Stimulated activated CD8-positive, alpha-beta memory T cell treated with anti-CD3 and anti-CD28 coated beads, Interleukin-12 subunit alpha, Interleukin-12 subunit beta, amount 100 ng/mL, for 4 hours (primary cell): ENCODE measurements at places on chromosomes 2 and 18.

- no peak for DNase-seq
Measured at GRCh38 chr18:56615738-56616520, 22.5 kb downstream of the TXNL1 start.

- no peak for DNase-seq
Measured at GRCh38 chr2:149824136-149824535, 236.6 kb upstream of the MMADHC start.

DNA sequence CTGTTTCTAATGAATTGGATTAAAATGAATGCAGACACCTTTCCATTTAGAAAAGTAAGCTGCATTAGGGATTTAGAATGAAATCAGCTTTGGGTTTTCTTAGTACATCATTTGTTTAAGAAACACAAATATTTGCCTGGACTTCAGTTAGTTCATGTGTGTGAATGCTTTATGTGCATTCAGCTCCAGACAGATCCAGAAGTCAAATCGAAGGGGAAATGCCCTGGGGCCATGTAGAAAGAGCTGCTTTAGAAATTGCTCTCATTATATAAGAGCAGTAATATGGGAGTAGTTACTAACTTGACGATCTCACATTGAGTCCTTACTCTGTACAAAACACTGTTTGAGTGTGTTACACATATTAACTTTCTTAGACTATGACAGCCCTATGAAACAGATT, 88.0 kb upstream of the TTC39C start:
- no peak for DNase-seq

GRCh38 chr2:177568893-177569292, 176.3 kb downstream of the AGPS start:
- DNase-seq: no peak

DNA sequence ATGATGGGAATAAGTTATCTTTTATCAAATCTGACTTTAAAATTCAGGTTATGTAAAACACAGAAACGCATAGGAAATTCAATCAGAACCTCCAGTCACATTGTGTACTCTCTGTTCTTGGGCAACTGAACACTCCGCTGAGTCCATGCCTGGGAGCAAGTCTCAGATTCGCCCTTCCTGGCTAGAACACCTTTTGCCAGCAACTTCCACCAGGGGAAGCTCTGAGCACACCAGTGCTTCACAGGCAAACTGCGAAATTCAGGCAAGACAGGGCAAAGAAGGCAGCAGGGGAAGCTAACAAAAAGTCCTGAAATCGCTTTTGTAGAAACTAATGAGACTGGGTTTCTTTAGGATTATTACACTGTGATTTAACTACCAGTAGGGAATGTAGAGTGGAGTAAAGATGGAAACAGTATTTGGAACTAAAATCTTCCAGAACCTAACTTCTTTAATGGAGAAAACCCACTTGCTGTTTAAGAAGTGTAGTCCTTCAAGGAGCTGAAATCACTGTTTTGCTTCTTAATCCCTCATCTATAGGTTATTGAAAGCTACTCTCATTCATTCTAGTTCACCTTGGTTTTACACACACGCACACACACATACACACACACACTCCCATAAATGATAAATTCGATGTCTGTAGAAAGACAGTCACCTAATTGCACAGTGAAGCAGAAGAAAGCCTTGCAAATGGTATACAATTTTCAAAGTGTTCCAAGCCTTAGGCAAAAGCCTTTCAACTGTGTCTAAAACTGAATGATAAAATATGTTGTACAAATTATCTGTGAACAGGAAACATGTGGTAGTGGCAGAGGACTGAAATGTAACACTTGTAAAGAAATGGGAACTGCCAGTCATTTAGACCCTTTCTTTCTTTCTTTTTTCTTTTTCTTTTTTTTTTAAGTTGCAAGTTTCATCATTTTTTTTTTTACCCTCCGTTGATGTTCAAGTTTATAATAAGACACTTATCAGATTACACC, 214.5 kb downstream of the TMEM182 start:
- DNase-seq: no peak

DNA sequence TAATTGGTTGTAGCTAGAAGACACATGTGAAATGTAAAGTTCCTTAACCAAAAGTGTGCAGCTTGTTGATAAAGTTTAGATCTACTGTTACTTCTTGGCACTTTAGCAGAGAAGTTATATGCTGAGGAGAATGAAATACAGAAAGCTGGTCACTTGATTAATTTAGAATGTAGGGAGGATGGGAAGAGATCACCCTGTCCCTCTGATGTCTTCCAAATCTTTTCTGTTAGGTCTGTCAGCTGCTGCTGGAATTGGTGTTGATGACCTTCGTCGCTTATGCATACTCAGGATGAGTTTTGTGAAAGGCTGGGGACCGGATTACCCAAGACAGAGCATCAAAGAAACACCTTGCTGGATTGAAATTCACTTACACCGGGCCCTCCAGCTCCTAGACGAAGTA, 48.0 kb downstream of the SMAD4 start:
- DNase-seq: no peak

- DNase-seq: no peak
Measured at GRCh38 chr2:64626963-64627760, 26.6 kb downstream of the SERTAD2 start.

- DNase-seq: no peak
Measured at GRCh38 chr2:121450301-121450700, 80.4 kb upstream of the RNU4ATAC start.

- no peak for DNase-seq
Measured at GRCh38 chr2:66478299-66478698, 43.4 kb downstream of the MEIS1 start.

DNA sequence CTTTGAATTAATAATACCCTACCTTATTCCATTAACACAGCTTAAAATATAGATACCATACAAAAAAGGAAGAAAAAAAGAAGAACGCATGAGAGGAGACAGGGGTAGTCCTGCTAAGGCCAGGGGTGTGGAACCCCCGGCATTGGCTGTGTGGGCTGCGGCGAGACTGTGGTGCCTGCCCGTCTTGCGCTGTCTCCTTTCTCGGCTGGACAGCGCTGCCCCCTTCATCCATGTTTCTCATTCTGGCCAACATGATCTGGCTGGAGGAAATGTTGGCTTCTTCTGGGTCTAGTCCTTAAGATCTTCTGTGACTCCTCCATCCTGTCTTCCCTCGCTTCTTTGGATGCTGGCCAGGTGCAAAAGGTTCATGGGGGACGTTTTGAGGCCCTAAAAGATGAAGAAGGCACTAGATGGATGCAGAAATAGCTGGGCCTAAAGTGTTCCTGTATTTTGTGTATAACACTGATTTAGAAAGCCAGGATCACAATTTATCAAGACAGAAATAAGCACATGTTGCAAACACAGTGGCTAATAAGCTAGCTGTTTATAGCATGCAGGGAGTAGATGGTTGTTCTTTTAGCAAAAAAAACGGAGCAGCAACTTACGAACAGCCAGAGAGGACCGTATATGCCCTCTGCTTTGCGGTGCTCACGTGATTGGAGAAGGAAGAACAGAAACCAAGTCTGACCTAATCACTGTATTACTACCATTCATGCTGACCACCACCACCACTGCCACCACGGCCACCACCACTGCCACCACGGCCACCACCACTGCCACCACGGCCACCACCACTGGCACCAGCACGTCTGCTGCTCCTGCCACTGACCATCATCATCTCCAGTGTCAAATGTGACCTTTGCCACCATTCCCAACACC, 71.7 kb upstream of the ASB18 start:
- DNase-seq: no peak

GRCh38 chr2:216649574-216649973, 16.4 kb downstream of the IGFBP2 start:
- no peak for DNase-seq

DNA sequence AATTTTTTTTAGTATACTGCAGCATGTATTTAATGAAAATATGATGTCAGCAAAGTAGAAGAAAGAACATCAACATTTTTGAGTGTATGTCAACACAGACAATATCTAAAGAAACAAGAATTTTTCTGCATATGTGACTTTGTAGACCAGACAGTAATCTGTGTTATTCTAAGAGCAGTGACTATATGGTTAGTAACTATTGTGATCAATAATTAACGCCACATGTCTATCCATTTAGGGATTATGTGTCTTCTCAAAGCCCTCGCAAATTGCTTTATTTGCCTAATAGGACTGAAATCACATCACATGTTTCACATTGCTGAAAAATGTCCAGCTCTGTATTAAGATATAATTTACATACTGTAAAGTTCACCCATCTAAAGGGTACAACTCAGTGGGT, 107.8 kb downstream of the GFPT1 start:
- DNase-seq: no peak

DNA sequence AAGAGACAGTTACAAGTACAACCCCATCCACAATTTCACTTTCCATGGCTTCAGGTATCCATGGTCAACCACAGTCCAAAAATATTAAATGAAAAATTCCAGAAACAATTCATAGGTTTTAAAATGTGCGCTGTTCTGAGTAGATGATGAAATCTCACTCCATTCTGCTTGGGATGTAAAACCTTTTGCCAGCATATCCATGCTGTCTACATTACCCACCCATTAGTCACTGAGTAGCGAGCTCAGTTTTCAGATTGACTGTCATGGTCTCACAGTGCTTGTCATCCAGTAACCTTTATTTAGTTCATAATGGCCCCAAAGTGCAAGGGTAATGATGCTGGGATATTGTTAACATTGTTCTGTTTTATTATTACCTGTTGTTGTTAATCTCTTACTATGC, 40.5 kb downstream of the SMAD4 start:
- no peak for DNase-seq

- no peak for DNase-seq
Measured at GRCh38 chr2:219484343-219485200, 14.1 kb upstream of the GMPPA start.

GRCh38 chr2:23164173-23164572, 220.8 kb upstream of the KLHL29 start:
- DNase-seq: no peak

DNA sequence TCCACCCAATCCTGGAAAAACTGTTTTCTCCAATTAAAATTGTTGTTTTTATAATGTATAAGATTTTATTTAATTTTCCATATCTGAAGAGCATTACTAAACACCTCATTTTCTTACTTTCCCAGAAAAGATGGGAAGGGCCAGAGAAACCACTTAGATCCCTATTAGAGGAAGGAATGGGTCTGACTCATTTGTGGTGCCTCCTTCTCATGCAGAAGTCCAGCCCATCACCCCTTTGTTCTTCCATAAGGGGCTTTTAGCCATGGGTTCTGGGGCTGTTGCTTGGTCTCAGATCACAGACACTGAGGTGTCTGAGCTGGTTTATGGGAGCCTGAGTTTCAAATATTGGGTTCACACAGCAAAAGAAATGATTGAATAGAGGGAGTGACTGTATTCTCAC, 152.2 kb downstream of the ESCO1 start:
- DNase-seq: no peak

DNA sequence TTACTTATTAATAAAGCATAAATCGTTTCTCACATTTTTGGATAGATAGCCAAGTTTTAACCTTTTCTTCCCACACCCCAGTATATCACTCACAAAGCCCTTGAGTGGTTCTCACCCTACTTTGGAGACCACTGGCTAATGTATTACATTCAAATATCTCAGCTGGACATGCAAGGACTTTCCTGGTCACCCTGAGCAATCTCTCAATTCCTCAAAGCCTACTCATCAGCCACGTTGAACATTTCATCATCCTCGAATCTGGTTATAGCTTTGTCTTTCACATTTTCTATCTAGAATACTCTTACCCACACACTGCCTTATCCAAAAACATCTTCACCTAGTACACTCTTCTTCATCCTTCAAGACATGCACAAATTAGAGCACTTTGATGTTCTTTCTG, 71.1 kb upstream of the MAPRE2 start:
- no peak for DNase-seq

DNA sequence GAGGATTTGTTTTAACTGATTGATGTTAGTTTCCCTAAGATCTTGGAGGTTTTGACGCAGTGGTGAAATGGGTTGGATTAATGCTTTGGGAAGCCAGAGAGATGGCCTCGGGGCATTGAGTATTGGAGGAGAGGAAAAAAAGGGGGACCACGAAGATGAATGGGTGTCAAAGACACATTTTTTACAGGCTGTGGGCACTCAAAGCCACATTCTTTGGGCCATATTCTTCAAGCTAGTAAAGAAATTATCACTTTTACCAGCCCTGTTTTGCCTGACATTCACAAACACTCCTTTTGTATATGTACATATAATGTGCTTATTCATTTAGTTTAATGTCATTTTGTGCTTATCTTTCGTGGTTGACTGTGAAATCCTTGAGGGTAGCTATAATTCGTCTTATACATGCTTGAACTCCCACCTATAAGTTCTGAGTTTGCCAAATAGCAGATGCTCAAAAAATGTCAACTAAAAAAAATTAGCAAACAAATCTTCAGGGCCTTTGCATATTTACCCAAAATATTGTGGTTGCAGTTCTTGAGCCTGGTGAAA, 146.3 kb downstream of the ARL6IP6 start:
- no peak for DNase-seq

DNA sequence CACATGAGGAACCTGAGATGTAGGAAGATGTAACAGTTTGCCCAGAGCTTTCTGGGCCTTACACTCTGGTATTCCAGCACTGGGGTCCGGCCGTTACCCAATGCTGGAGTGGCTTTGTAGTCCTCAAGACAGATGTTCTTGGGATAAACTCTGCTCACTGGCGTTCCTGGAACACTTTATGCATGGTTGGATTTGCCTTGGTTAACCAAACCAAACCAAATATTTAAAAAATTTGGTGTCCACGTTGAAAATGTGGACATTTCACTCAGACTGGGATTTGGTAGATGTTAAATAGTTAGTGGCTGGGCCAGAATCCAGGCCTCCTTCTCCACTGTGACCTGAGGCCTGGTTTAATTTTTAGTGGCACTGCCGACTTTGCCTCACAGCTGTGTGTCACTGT, 81.5 kb downstream of the ACOXL start:
- no peak for DNase-seq

DNA sequence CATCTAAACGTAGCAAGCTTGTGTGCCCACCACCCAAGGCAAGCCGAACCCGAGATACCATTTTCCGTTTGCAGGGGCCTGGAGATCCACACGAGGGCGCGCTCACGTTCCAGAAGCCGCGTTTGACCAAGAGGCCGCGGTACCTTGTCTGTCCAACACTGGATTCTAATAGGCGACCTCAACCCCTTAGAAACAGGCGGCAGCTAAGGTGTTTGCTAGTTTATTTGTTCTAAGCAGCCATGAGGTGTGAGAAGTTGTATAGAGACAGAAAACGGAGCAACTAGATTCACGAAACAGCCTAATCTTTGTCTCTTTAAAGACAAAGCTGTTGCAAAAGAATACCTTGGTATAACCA, 4.2 kb downstream of the HOXD11 start:
- DNase-seq: no peak

- no peak for DNase-seq
Measured at GRCh38 chr2:241540401-241540770, 18.2 kb upstream of the BOK start.

- no peak for DNase-seq
Measured at GRCh38 chr2:4827836-4828235, 864.3 kb upstream of the SOX11 start.

DNA sequence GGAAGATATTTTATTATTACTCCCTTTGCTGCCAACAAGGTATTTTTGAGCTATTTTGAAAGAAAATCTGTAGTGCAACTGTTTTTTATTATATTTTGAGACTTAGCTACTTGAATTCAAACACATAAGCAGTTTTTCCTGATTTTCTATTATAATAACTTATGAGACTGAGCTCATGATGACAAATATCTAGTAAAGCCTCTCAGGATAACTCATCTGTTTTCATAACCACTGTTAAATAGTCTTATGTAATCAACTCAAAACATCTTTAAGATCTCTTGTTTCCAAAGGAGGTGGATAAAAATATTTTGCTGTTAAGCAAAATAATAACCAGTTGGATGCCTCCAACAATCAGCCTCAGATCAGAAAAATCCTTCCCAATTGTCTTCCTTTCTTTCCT, 21.9 kb upstream of the PPP1CB start:
- DNase-seq: no peak
